ENCODE measurements at places on chromosomes 1 and 21.
A peak's percentile ranks its signal among the peaks of the same experiment; 100 is the strongest.

DNA sequence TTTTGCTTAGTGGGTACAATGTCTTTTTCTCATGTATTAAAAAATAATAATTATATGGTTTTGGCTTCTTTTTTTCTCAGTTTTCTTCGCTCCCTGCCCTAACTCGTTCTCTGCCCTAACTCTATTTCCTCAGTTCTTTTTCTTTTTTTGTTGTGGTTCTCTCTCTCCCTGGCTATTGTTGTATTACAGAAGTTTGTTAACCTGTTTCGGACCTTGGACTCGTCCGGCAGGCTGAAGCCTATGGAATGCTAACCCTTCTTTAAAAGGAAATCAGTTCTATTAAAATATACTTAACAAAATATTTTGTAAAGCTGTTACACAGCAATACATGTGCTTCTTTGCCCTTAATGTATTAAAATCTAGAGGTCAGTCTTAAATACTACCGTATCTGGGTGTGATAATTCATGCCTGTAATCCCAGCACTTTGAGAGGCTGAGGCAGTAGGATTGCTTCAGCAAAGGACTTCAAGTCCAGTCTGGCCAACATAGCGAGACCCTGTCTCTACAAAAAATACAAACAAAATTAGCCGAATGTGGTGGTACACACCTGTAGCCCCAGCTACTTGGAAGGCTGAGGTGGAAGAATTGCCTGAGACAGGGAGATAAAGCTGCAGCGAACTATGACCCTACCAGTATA lies 64.1 kb downstream of the ANGPTL1 start:
- DNase-seq = no peak

GRCh38 chr21:45830221-45830640 lies 151.3 kb upstream of the COL6A1 start:
- DNase-seq = no peak

- peak; percentile 58 for DNase-seq
Observed at GRCh38 chr1:40352126-40352525, 21.4 kb upstream of the SMAP2 start.

DNA sequence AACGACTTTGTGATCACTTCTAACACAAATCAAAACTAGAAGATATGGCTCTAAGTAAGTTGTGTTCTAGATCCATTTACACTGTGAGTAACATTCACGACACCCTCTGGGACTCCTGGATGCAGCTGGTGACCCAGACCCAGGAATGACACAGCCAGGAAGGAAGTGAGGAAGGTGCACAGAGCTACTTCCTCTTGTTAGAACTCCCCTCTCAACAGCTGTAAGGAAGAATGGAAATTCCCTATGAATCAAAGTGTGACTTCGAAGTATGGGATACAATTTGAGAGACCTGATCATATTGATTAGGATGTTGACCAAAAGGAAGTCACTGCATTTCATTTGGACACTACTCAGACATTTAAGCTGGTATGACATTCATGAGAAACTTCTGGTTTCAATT lies 185.3 kb downstream of the NRIP1 start:
- DNase-seq = peak; percentile 46

GRCh38 chr1:116710420-116711262 lies 43.1 kb upstream of the IGSF3 start:
- no peak for DNase-seq

DNA sequence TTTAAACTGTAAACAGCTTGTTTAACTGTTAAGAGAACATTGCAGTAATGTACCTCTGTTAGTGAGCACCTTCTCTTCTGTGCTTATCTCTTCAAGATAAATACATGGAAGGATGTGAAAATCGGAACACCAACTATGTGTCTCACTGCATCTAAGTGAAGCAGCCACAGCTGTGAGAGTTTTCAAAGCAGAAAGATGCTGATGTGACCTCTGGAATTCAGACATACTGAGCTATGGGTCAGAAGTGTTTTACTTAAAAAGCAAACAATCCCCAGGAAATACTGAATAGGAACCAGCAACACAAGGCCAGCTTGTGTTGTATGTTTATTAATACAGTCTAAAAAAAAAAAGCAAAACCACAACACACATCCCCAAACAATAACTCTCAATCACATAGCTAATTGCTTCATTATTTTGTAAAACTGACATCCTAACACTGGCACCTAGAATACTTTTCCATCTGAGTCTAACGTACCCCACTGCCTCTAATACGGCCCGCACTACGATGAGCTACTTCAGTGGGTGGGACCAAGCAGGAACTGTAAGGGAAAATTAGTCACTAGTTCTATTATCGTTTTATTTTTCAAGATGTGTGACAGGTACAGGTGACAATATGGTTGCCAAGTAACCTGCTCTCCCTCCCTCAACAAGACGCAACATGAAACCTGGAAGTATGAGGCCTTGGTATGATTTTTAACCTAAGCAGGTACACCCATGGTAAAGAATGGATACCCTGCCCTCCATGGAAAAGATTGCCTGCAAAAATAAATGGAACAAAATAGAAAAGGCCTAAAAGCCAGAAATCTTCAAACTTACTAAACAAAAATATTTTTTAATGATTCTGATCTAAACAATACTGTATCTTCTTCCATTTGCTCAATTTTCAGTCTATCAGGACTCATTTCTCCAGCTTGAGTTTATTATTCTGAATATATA lies 13.9 kb downstream of the ERRFI1 start:
- DNase-seq = no peak

DNA sequence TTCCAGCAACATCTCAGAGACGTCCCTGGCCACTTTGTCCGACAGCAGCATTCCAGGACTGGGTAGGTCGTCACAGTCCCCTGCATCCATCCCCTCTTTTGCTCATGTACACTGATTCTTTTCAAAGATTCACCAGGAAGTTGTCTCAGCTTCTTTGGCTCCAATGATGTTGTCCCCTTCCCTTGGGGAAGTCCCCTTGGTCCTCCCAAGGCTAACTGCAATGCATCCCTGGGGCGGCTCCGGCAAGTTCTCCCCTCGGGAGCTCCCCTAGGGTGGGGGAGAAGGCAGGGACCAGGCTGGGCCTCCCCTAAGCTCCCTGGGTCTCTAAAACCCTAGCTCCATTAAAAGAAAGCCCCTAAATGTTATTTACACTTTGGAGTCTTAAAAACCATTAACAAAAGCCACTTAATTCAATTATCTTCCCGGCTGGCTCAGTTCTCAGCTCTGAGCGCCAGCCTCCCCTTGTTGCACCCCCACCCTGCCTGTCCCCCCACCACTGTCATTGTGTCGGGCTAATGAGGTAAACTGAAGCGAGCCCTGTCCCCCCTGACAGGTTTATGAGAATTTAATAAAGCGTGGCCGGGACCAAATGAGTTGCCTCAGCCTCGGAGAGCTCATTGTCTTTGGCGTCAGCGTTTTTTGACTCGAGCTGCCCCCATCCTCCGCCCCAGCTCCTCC lies 25.3 kb downstream of the KNCN start:
- no peak for DNase-seq

GRCh38 chr1:77548285-77548684 lies 134.2 kb downstream of the ZZZ3 start:
- no peak for DNase-seq

GRCh38 chr1:206866062-206866461 lies 639 bp downstream of the IL20 start:
- no peak for DNase-seq

- DNase-seq = peak; percentile 23
Observed at GRCh38 chr1:66275601-66276023, 258.3 kb upstream of the SGIP1 start.

- DNase-seq = no peak
Observed at GRCh38 chr1:66373157-66373591, 160.8 kb upstream of the SGIP1 start.

- DNase-seq = no peak
Observed at GRCh38 chr1:210311726-210312493, 16.8 kb upstream of the HHAT start.

GRCh38 chr21:33286600-33287456 lies 20.7 kb downstream of the IL10RB start:
- DNase-seq = no peak

- DNase-seq = peak; percentile 47
Observed at GRCh38 chr1:209769171-209769904, 13.5 kb downstream of the TRAF3IP3 start.

DNA sequence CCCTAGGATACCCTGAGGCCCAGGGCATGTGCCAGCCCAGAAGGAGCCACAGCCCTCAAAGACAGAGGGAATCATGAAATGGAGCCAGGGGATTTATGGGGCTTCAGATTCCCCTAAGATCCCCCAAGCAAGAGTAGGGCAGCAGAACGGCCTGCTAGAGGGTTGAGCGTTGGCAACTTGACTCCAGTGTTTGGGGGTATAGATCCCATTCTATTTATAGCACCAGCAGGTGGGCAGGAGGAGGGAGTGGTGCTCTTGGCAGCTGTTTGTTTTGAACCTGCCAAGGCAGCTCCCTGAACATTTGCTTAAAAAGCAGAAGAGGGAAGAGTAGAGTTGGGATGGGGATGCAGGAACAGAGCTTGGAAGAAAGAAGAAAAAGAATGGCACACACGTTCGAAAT lies 33.7 kb downstream of the GLUL start:
- no peak for DNase-seq

DNA sequence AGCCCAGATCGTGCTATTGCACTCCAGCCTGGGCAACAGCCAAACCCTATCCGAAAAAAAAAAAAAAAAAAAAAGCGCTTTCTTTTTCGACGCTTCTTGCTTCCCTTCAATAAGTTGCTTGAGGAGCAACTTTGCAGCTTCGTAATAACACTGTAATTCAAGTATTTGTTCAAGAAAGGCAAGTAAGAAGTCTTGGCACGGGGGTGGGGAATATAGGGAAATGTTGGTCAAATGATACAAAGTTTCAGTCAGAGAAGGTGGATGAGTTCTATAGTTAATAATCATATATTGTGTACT lies 871 bp upstream of the PSMA5 start:
- no peak for DNase-seq

DNA sequence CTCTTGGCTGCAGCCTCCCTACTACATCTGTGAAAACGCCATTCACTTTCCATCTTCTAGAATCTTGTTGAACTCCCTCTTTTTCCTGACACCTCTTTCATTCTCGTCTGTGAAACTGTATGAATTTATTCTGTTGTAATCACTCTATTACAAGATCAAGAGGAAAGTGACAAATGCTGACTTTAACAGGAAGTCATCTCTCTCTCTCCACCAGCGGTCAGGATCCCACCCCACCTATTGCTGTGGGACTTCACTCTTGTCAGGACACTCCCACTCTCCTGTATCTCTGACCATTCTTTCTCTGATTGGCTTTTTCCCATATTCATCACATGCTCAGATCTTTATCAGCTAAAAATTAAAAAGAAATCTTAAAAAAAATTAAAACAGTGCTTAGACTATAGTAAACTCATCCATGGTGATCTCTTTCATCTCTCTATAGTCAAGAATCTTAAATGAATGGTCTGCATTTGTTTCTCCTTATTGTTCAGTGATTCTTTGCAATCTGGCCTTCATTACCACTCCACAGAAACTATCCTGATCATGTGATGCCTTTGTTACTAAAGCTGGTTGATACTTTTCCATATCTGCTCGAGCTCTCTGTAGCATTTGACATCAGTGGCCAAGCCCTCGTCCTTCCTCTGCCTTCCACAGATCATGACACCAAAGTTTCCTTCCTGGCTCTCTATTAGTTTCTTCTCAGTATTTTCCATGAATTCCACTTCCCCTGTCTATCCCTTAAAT lies 113.6 kb downstream of the UCHL5 start:
- no peak for DNase-seq

DNA sequence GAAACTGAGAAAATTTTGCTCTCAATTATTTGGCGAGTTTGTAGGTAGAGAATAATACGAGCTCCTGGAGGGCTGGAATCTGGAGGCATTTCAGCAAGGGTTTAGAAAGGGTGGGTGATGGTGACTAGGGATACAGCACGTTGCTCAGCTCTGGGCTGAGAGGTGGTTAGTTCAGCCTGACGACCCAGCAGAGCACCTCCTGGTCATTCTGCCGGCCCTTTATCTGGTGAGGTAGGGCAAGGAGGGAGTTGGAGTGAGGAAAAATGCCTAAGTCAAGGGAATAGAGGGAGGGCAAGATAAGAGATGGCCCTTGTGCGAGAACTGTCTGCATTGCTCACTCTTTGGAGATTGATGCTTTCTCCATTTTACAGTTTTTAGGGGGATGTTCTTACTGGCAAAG lies 19.1 kb downstream of the GALNT2 start:
- DNase-seq = no peak
